ENCODE measurements at places on chromosomes 1 and 21.

DNA sequence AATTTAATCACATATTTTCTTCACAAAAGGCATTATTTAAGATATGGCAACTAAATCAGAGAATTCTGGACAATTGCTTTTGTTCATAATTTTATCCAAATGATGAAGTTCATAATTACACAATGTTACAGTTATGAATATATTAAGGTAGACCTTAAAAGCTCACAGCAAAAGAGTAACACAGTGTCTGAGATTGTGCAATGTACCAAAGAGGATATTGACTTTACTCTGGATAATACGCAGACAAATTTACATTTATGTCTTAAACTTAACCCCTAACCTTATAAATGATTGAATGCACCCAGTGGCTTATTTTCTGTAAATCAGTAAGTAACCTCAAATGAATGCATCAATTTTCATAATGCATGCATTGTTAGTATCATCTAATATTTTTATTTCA is 216.2 kb upstream of the SAMSN1 start:
- no peak for DNase-seq

- no peak for DNase-seq
These were observed 10.3 kb downstream of the INSRR start for GRCh38 chr1:156848461-156849150.

DNA sequence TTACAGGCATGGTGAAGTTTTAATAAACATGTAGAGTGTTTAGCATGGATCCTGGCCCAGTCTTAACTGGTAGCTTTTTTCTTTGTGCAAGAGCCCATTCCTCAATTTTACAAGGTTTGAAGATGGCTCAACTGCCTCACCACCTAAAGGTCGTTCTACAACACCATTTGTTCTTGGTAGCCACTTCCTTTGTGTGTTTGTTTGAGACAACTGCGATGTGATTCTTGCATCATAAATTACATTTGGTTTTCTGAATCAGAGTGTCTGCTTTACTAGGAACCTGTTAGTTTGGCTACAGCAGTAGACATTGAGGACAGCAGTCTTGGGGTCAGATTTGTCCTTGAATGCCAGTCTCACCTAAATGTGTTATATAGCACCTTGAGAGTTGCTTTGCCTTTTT is 3.3 kb downstream of the PLEKHM2 start:
- DNase-seq, result no peak

- DNase-seq, result no peak
These were observed 43.4 kb upstream of the KAZN start for GRCh38 chr1:14555091-14555490.

DNA sequence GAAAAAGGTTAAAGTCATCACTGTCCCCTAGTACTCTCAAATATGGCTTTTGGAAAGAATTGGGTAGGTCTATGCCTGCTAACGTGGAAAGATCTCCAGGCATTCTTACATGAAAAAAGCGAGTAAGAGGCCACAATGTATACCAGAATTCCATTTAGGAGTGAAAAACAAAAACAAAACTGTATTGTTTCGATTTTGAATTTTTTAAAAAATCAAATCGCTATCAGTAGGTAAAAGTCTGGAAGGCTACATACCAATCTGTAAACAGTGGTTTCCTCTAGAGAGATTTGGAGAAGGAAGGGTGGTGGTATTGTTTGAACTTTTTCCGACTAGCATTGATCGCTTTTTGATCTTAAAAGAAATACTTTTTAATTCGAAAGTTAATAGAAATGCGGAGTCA is 55.9 kb downstream of the RRAGC start:
- DNase-seq, result no peak

DNA sequence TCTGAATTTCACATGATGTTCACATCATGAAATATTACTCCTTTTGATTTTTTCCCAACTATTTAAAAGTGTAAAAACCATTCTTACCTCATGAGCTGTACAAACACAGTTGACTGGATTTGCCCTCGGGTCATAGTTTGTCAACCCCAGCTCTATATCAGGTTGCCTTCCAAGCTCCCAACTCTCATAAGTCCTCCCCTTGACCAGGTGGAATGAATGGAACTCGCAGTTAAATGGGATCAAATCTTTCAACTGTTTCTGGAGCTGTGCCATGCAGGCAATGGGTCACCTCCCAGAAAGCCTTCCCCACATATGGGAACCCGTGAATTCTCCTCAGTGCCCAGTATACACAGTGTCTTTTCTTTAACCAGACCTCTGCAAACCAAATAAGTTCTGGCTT is 169.8 kb upstream of the FOXD3 start:
- DNase-seq, result no peak

DNA sequence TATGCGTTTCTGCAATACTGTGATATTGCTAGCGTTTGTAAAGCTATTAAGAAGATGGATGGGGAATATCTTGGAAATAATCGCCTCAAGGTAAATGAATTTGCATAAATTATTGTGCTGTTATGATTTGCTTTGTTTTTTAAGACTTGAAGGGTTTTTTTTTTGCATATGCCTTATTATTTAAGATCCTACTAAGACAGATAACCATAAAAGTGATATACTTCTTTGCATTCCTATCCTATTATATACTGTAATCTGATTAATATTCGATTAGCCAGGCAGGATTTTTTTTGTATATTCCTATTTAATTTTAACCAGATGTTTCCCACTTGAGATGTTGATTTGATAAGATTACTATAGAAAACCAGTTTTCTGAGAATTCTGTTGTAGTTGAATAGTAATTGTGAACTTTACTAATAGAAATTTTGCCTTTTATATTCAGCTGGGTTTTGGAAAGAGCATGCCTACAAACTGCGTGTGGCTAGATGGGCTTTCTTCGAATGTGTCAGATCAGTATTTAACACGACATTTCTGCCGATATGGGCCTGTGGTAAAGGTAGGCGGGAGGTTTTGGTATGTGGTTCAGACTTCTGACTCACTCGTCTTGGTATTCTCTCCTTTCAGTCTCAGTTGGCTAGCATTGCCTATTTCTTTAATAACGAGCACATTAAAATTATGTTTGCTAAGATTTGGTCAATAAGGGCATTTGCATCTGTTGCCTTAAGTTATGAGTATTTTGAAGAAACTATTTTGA is 56.8 kb downstream of the ZBTB17 start:
- DNase-seq, result no peak
